CD4-positive, CD25-positive, alpha-beta regulatory T cell (primary cell): ENCODE measurements at places on chromosomes 13 and 19. TPM values are rescaled to one million over a fixed set of nuclear protein-coding genes. Genes with fewer than 3 reads are reported as not detected.

DNA sequence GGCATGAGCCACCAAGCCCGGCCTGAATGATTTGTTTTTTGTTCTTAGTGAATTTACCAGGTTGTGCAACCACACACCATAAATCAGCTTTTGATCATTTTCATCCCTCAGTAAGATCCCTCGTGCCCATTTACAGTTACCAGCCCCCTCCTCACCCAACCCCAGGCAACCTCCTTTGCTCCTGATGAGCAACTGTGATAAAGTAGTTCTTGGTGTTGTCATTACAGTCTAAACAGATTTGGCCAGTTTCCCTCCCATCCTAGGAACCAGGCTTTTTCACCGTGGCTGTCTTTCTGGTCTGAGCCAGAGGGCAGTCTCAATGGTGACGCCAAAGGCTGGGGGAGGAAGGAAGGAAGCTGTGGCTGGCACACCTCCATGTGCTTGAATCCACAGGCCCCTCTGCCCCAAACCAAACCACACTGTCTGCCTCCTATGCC is 61.2 kb upstream of the WDFY2 start:
- no peaks in the 10 kb centered on the region for H3K27me3 ChIP-seq
- DNase-seq, result no peak
- H3K36me3 ChIP-seq, result no peaks in the 10 kb centered on the region
- peaks cover 9% of the 10 kb centered on the region for H3K4me1 ChIP-seq
- H3K4me3 ChIP-seq, result no peak overlapping the region
- no peak overlapping the region for H3K27ac ChIP-seq

The CD79A gene
- total RNA-seq, result 4.9 TPM

DNA sequence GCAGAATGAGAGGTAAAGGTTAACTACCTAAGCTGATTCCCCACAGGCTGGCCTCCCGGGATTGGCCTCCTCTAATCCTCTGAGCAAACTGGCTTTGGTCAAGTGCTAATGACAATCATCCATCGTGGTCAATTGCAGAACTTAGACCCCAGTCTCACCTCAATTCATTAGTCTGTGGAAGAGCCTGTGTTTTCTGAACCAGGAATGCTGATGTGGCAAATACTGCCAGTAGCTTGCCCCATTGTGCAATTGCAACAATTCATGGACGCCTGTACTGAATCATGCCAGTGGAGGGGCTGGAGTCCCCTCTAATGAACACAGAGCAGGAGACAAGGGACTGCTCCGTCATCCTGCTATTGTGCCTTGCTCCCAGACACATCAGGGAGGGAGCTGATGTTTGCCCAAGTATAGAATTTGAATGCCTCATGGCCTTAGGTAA is 1256.5 kb downstream of the EFNB2 start:
- no peaks in the 10 kb centered on the region for H3K27me3 ChIP-seq
- no peaks in the 10 kb centered on the region for H3K36me3 ChIP-seq
- no peak for DNase-seq

The WTIP gene
- total RNA-seq, result 0.27 TPM

- H3K27me3 ChIP-seq, result no peaks in the 10 kb centered on the region
- H3K4me3 ChIP-seq, result peak overlapping the region; percentile 91
- H3K4me1 ChIP-seq, result peaks cover 89% of the 10 kb centered on the region
- H3K36me3 ChIP-seq, result no peaks in the 10 kb centered on the region
- H3K27ac ChIP-seq, result peak overlapping the region; percentile 99
- DNase-seq, result no peak
Observed at GRCh38 chr19:13841962-13842290, 35.0 kb upstream of the NANOS3 start.

DNA sequence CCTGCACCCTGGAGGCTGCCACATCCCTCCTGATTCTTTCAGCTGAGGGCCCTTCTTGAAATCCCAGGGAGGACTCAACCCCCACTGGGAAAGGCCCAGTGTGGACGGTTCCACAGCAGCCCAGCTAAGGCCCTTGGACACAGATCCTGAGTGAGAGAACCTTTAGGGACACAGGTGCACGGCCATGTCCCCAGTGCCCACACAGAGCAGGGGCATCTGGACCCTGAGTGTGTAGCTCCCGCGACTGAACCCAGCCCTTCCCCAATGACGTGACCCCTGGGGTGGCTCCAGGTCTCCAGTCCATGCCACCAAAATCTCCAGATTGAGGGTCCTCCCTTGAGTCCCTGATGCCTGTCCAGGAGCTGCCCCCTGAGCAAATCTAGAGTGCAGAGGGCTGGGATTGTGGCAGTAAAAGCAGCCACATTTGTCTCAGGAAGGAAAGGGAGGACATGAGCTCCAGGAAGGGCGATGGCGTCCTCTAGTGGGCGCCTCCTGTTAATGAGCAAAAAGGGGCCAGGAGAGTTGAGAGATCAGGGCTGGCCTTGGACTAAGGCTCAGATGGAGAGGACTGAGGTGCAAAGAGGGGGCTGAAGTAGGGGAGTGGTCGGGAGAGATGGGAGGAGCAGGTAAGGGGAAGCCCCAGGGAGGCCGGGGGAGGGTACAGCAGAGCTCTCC is 6.9 kb upstream of the CEACAM5 start:
- H3K27ac ChIP-seq, result no peak overlapping the region
- no peaks in the 10 kb centered on the region for H3K36me3 ChIP-seq
- H3K27me3 ChIP-seq, result no peaks in the 10 kb centered on the region
- no peaks in the 10 kb centered on the region for H3K4me1 ChIP-seq
- no peak overlapping the region for H3K4me3 ChIP-seq

The PLPPR3 gene
- total RNA-seq, result not detected

DNA sequence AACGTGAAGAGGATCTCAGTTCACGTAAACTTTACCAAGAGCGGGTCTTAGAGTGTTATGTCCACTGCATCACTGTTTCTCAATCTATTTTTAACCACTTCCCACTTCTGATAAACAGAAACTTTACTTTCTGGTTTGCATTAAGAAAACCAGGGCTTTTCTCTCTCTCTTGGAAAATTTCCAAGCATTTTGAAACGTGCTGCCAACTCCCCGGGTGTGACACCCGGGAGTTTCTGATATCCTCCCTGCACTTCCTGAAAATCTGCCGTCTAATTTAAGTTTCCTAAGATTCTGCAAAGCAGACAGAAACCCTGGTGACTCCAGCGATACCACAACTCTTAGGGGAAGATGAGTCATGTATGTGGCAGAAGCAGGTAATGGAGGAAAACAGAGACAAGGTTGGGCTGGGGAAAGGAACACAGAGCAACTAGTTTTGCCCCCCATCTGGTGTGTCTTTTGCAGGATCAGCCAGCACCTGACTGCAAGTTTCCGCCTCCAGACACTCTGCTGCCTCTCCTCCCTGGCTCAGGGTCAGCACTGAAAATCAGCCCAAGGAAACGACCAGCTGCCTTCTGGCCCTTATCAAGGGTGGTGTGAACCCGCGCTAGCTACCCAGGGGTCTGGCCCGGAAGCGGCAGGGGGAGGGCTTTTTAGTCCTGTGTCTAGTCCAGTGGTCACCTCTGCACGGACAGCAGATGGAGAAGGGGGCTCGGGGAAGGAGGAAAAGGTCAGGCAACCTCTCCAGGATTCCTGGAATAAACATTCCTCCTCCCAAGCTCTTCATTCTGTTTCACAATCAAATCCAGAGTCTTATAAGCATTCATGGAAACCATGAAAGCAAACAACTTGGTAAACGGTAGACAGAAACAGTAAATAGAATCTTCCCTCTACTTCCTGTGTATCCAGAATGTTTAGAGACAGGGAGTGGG is 11.3 kb upstream of the FFAR2 start:
- H3K4me3 ChIP-seq, result no peak overlapping the region
- peaks cover 18% of the 10 kb centered on the region for H3K27me3 ChIP-seq
- H3K27ac ChIP-seq, result no peak overlapping the region

The ZNF20 gene
- total RNA-seq, result 2.4 TPM

The PTH2 gene
- not detected for total RNA-seq

The CLEC17A gene
- total RNA-seq, result 0.25 TPM

The SYCN gene
- total RNA-seq, result not detected

The ZNF296 gene
- total RNA-seq, result 3.0 TPM

GRCh38 chr13:73945382-73945781 is 188.8 kb downstream of the KLF12 start:
- no peak overlapping the region for H3K4me3 ChIP-seq
- no peak for DNase-seq
- no peaks in the 10 kb centered on the region for H3K27me3 ChIP-seq
- H3K4me1 ChIP-seq, result peaks cover 29% of the 10 kb centered on the region
- H3K36me3 ChIP-seq, result peaks cover 12% of the 10 kb centered on the region
- no peak overlapping the region for H3K27ac ChIP-seq

DNA sequence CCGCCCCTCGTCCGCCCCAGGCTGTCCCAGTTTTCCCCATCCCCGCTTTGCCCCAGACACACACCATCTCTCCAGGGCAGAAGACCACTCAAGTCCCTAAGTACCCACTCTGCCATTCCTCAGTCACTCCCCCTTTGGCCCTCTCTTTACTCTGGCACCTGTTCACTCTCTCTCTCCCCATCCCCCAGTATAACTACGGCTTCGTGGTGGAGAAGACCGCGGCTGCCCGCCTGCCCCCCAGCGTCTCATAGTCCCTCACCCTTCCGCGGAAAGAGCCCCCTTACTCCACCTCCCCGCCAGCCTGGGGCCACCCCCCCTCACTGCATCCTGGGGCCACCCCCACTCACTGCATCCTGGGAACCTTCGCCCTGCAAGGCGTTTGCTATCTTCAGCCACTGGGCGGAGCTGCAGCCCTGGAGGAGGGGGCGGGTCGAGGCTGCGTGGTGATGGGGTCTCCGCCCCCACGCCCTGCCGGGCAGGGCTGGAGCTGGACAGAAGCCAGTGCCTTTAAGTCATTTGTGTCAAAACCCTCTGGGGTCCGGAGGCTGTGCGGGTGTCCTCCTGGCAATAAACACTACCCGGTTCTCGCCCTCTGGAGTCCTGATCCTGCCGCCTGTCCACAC is 5.0 kb downstream of the MVB12A start:
- no peak overlapping the region for H3K27ac ChIP-seq
- peaks cover 9% of the 10 kb centered on the region for H3K4me1 ChIP-seq
- no peak for DNase-seq
- no peaks in the 10 kb centered on the region for H3K36me3 ChIP-seq

- H3K4me1 ChIP-seq, result no peaks in the 10 kb centered on the region
- H3K36me3 ChIP-seq, result peaks cover 42% of the 10 kb centered on the region
- no peak for DNase-seq
- no peak overlapping the region for H3K4me3 ChIP-seq
- H3K27ac ChIP-seq, result no peak overlapping the region
Observed at GRCh38 chr19:55694241-55694655, 19.2 kb downstream of the EPN1 start.

DNA sequence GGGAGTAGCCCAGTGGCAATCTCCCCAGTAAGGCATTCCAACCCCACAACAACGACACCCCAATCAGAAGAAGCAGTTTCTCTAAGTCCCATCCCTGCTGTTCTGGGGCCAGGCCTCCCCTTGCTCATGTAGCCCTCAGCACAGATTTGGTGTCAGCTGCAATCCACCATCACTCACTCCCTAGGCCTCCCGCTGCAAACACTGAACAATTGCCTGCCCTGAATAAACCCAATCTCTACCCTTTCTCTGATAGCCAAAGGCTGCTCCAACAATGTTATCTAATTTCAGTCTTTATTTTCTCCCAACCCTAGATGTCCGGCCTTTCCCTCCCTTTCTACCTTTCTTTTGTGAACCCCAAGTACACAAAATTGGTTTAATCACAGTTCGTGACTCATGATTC is 5.6 kb upstream of the SOX21 start:
- H3K27ac ChIP-seq, result no peak overlapping the region
- no peak for DNase-seq
- H3K27me3 ChIP-seq, result peaks cover 22% of the 10 kb centered on the region

The SOX1 gene
- total RNA-seq, result not detected

GRCh38 chr19:8451885-8452284 is 7.1 kb downstream of the HNRNPM start:
- H3K4me3 ChIP-seq, result peak overlapping the region; percentile 47
- peaks cover 83% of the 10 kb centered on the region for H3K4me1 ChIP-seq
- no peaks in the 10 kb centered on the region for H3K27me3 ChIP-seq
- no peak overlapping the region for H3K27ac ChIP-seq
- H3K36me3 ChIP-seq, result peaks cover 48% of the 10 kb centered on the region
- no peak for DNase-seq

The SIGLECL1 gene
- not detected for total RNA-seq

The NBEA gene
- total RNA-seq, result 1.1 TPM

DNA sequence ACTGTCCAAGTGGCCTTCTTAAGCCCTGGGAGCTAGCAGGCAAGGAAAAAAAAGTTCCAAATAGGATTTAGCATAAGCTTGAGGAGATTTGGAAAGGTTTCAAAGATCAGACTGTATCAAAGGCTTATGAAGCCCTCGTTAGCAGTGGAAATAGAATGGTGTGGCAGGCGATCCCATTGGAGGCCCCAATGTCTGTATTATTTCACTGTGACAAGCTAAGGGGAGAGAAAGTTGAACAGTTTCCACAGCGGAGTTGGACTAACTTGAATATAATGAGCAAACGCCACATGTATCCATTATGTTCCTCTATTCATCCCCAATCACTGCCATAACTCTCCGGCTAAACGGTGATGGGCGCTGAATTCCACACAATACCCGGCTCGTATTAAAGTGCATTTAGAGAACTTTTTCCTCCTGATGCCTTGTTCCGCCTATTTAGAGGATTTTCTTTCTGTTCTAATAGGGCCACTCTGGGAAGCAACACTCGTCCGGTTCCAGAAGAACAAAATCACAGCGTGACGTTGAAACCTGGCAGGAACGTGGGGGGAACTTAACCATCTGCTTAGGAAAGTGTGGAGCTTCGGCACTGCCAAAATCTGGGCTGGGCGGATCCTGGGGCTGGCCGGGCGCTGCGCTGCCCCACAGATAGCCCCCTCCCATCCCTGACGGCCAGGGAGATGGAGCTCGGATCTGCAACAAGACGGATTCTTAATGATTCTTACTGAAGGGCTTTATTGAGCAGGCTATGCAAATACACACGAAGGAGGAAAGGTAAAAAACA is 1.0 kb upstream of the PCDH8 start:
- no peak overlapping the region for H3K4me3 ChIP-seq
- no peak for DNase-seq
- peaks cover 22% of the 10 kb centered on the region for H3K4me1 ChIP-seq
- H3K27ac ChIP-seq, result no peak overlapping the region
- no peaks in the 10 kb centered on the region for H3K36me3 ChIP-seq

The SHISA7 gene
- not detected for total RNA-seq

GRCh38 chr13:102970542-102970941 is 95.7 kb downstream of the SLC10A2 start:
- no peak for DNase-seq
- no peaks in the 10 kb centered on the region for H3K4me1 ChIP-seq
- H3K27ac ChIP-seq, result no peak overlapping the region
- H3K36me3 ChIP-seq, result no peaks in the 10 kb centered on the region
- H3K4me3 ChIP-seq, result no peak overlapping the region
- no peaks in the 10 kb centered on the region for H3K27me3 ChIP-seq

- no peak overlapping the region for H3K27ac ChIP-seq
- H3K4me3 ChIP-seq, result no peak overlapping the region
- H3K27me3 ChIP-seq, result no peaks in the 10 kb centered on the region
- no peaks in the 10 kb centered on the region for H3K36me3 ChIP-seq
- DNase-seq, result no peak
- no peaks in the 10 kb centered on the region for H3K4me1 ChIP-seq
Observed at GRCh38 chr19:49954933-49955332, 6.0 kb downstream of the SIGLEC11 start.

The ANKRD24 gene
- 1.5 TPM for total RNA-seq

DNA sequence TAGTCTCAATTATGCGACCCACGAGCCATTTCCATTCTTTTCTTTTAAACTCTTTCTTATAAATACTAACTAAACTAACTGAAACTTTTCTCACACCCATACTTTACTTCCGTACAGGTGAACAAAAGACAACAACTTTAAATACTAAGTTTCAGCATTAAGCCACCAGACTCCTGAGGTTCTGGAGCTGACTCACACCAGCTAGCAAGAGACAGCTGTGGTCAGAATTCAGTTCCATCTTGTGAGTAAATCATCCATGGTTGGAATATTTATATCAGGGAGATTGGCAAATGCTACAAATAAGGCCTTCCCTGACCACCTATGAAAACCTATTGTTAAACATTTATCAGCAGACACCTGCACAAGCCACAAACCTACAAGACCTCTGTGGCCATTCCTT is 897.0 kb downstream of the EFNB2 start:
- no peak overlapping the region for H3K4me3 ChIP-seq
- no peak for DNase-seq
- H3K27ac ChIP-seq, result no peak overlapping the region
- H3K4me1 ChIP-seq, result no peaks in the 10 kb centered on the region
- H3K36me3 ChIP-seq, result no peaks in the 10 kb centered on the region
